ENCODE measurements at places on chromosomes 5 and 9.
A peak's percentile ranks its signal among the peaks of the same experiment; 100 is the strongest.

DNA sequence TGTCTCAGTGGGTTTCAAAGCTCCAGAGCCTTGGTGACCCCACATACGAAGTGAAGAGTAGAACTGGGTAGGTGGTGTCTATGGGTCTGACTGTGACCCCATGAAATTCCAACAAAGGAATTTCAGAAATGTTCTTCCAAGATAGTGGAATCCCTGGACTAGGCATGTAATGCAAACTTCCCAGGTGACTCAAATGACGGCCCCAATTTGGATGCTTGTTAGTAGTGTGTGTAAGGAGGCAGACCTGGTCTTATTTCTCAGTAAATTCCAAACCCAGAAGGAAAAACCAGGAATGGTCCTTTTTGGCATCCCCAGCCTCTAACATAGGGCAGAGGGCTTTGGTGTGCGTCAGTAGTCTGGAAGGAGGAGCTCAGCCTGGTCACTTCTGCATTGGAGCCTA lies 43.6 kb upstream of the ABCA1 start:
- DNase-seq = no peak

- peak; percentile 22 for DNase-seq
These were observed 48.9 kb upstream of the SLC2A8 start for GRCh38 chr9:127347831-127348776.

DNA sequence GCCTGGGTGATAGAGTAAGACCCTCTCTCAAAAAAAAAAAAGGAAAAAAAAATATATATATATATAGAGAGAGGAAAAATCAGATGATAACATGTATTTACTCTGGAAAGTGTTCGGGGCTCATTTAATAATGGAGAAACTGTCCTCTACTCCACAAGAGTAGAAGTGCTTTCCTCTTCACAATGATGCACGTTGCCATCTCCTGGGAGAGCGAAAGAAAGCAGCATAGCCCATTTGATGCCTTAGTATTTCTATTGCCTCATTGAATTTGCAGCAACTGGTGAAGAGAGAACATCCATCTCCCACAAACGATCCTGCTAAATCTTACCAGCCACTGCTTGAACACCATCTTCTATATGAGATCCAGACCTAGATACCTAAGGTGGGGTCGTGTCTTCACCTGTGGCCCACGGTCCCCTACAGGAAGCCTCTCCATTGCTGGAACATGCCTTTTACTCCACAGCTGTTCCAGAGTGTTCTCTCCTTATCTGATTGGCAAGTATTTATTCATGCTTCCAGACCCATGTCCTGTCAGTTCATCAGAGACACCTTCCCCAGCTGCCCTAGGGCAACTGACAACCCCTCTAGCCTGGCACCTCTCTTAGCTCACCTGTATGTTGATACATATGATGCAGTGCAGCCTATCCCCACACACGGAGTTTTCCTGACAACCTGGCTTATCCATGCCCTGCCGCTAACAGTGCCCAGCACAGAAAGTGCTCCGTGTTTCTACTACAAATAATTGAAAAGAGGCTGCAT lies 115.3 kb downstream of the MARCHF11 start:
- no peak for DNase-seq

GRCh38 chr9:14215614-14216013 lies 98.3 kb downstream of the NFIB start:
- no peak for DNase-seq

GRCh38 chr9:92501671-92502393 lies 19.5 kb upstream of the ASPN start:
- DNase-seq = peak; percentile 40

DNA sequence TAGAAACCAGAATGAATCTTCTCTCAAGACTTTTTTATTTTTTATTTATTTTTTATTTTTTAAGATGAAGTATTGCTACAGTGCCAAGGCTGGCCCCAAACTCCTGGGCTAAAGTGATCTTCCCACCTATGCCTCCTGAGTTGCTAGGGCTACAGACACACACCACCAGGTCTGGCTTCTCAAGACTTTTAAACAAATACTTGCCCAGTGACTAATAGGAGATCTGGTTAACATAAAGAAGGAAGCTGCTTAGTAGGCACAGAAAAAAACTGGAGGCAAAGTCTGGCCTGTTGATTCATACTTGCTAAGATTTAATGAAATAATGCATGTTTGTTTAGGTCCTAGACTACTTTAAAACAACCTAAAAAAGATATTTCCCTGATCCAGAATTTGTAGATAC lies 43.8 kb downstream of the SLC38A9 start:
- DNase-seq = no peak

All from RPMI8226 (cell line).